ENCODE measurements at places on chromosomes 11 and 22.

DNA sequence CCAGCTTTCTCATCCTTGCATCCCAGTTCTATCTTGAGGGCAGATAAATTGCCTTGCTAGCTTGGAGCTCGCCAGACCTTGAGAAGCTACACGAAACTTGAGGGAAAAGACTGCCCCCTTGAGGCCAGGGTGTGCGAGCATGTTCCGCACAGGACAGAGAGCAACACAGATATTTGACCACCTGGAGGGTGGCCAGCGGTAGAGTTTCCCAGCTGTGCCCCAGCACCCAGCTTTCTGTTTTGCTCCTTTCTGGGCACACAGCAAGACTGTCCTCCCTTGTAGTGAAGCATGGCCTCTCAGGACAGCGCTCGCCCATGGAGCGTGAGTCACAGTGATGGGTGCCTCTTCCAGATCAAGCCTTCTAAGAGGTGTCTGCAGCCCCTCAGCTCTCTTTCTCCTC, 23.5 kb downstream of the SPATA19 start:
- peak; percentile 91 for DNase-seq

GRCh38 chr11:27406498-27407354, 43.7 kb upstream of the CCDC34 start:
- no peak for DNase-seq

DNA sequence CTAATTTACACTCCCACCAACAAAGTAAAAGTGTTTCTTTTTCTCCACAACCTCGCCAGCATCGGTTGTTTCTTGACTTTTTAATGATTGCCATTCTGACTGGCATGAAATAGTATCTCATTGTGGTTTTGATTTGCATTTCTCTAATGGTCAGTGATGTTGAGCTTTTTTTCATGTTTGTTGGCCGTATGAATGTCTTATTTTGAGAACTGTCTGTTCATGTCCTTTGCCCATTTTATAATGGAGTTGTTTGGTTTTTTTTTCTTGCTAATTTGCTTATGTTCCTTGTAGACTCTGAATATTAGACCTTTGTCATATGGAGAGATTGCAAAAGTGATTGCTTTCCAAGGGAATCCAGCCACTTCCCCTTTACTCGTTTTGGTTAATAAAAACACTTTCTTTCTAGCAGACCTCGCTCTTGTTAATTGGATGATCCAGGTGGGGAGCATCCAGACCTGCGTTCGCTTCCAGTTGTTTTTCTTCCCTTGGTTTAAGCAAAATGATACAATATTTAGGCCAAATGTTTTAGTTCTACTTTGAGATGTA, 17.1 kb upstream of the APOL4 start:
- no peak for DNase-seq

- DNase-seq: no peak
Measured at GRCh38 chr11:102809971-102810370, 12.0 kb upstream of the MMP1 start.

DNA sequence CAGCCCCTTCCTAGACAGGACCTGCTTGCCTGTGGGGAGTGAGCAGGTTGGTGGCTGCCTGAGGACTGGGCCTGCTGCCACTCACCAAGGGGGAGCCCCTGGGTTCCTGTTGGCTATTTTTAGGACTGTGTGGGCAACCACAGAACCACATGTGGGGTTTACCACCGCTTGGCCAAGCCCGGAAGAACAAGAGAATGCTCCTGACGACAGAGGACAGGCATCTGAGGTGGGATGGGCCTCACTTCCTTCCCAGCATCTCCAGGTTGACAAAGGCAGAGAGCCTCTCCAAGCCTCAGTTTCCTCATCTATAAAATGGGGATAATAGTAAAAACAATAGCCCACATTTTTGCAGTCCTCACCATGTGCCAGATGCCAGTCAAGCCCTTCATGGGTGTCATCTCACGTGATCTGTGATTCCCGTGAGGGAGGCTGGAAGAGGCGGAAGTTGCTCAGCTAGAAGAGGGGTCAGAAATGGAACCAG, 43.6 kb downstream of the LRRC32 start:
- no peak for DNase-seq

DNA sequence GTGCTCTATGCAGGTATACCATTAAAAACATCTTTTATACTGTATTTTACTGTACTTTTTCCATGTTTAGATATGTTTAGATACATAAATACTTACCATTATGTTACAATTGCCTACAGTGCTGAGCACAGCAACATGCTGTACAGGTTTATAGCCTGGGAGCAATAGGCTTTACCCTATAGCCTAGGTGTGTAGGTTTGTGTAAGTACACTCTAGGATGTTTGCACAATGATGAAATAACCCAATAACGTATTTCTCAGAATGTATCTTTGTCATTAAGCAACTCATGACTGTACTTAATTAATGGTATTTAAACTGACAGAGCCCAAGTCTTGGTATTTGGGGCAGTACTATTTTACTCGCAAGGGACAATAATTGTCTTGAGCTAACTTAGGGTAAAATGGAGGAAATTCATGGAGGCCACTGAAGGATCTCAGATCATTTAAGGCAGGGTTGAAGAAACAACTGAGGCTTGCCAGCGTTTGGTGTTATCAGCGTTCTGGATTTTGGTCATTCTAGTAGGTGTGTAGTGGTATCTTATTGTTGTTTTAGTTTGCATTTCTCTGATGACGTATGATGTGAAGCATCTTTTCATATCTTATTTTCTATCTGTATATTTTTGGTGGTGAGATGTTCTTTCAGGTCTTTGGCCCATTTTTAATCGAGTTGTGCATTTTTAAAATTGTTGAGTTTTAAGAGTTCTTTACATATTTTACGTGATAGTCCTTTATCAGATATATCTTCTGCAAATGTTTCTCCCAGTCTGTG, 42.4 kb downstream of the ADAMTS15 start:
- no peak for DNase-seq

GRCh38 chr22:46815132-46815531, 52.7 kb downstream of the TBC1D22A start:
- DNase-seq: no peak

GRCh38 chr11:97888641-97889040, 1132.1 kb upstream of the CNTN5 start:
- DNase-seq: peak; percentile 56

DNA sequence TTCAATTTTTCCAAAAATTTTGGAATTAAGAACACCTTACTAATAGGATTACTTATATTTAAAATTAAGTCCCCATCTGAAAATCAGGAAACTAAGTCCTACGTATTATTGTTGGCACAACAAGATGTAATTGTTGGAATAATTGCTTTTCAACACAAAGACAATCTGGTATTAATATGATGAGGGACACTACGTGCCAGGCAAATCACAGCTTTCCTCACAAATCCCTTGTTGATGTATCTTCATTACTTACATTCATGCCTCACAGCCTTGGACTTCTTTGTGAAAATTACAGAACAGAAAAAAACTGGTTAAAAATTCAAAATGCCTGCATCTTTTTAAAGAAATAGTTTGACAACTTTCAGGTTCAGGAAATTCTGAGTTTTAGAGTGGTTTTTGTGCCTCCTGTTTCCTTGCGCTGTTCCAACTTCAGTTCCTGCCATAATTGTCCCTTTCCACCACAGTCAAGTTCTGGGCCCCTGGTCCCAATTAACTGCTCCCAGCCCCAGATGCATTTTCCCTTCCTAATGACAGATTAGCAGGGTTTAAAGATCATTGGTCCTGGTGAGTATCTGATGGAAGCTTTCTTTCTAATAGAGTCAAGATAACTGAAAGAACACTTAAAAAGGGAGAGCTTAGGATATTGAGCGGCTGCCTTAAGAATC, 23.3 kb upstream of the CCDC34 start:
- DNase-seq: no peak

GRCh38 chr11:34317666-34318065, 40.1 kb downstream of the ABTB2 start:
- DNase-seq: no peak

GRCh38 chr11:15234796-15235195, 120.1 kb downstream of the INSC start:
- DNase-seq: no peak

DNA sequence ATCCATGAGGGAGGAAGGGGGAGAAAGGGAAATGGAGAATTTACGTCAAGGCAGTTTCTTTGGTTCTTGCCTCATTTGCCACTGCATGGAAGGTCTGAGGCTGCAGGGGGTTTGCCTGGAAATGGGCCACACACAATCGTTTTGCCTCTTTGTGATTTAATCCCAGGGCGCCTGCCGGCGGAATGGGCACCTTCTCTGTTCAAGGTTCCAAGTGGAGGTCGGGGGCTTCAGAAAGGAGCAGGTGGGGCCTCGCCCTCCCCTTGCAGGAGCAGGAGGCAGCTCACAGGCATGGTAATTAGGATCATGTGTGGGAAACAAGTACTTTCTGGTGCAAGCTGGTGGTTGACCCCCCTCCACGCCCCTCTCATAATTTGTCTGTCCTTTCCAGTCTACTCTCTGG, 29.9 kb downstream of the MPPED1 start:
- DNase-seq: no peak

DNA sequence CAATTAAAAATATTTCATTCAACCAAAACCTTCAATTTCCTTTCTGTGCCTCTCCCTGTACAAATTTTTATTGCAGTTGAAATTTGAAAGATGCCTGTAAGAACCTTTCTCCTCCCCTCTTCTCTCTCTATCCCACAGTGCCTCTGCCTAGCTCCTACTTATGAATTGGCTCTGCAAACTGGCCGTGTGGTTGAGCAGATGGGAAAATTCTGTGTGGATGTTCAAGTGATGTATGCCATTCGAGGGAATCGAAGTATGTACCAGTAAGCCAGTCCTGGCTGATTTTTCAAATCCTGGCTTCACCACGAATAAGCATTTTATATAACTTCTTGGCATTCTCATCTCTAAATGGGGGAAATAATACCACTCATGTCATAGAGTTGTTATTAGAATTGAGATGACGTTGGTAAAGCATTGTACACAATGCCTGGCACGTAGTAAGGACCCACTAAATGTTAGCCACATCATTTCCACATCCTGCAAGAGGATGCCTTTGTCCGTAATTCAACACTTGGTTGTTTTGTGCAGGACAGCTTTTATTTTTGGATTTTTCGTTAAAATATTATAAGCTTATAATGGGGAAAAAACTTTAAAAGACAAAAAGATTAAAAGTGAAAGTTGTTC, 6.0 kb downstream of the DDX25 start:
- no peak for DNase-seq

- DNase-seq: peak; percentile 74
Measured at GRCh38 chr11:34631737-34632104, 10.8 kb downstream of the EHF start.

DNA sequence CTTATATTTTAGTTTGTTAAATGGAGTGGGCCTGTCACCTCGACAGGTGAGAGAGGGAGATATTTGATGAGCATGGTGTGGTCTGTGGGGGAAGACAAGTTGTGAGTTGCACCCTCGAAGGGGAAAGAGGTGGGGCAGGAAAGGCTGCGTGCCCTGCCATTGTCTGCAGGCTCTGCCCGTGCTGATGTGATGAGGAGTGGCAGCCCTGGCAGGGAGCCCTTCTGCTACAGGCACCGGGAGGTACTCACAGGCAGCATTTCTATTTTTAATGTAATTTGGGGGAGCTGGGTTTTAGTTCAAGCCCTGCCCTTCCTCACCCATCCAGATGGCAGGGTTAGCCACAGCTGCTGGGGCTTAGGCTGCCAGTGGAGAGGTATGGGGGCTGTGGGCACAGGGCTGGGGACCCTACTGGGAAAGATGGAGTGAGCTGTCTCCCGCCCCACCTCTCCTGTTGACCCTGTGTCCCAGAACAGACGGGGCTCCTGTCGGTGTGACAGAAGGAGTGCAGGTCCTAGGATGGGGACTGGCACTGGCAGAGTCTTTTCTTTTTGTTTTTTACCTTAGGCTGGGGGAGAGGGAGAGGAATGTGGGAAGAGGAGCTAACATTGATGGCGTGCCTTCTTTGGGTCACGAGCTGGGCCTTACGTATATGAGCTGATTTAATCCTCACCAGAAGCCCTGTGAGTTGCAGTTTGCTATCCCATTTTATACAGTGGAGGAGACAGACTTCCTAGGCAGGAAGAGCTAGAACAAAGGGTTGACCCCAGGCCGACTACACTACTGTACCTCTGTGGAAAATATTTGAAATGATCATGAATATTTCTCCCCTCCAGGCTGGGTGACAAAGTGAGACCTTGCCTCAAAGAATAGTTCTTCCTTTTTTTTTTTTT, 51.6 kb downstream of the CEP164 start:
- no peak for DNase-seq

- peak; percentile 91 for DNase-seq
Measured at GRCh38 chr11:58578136-58578634, 678 bp upstream of the ZFP91 start.

DNA sequence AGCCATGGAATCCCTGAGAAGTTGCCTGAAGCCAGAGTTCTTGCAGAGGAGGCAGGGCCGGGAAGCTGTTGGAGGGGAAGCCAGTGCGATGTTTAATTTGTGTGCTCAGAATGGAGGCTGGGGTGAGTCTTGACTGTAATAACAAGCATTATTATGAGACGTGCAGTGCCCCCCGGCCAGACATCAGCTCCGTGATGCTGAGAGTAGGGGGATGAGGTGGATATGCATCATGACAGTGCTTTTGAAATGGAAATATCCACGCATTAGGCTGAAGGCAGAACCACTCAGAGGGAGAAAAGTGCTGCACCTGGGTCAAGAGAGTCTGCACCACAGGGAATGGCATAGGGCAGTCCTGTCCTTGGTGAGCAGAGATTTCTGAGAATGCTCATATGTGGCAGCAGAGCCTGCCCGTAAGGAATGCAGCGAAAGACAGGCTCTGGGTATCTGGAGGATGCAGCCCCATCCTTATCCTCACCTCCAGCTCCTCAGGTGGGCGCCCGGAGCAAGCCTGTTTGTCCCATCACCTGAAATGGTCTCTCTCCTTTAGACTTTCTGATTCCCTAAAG, 37.6 kb upstream of the SEZ6L start:
- DNase-seq: no peak

DNA sequence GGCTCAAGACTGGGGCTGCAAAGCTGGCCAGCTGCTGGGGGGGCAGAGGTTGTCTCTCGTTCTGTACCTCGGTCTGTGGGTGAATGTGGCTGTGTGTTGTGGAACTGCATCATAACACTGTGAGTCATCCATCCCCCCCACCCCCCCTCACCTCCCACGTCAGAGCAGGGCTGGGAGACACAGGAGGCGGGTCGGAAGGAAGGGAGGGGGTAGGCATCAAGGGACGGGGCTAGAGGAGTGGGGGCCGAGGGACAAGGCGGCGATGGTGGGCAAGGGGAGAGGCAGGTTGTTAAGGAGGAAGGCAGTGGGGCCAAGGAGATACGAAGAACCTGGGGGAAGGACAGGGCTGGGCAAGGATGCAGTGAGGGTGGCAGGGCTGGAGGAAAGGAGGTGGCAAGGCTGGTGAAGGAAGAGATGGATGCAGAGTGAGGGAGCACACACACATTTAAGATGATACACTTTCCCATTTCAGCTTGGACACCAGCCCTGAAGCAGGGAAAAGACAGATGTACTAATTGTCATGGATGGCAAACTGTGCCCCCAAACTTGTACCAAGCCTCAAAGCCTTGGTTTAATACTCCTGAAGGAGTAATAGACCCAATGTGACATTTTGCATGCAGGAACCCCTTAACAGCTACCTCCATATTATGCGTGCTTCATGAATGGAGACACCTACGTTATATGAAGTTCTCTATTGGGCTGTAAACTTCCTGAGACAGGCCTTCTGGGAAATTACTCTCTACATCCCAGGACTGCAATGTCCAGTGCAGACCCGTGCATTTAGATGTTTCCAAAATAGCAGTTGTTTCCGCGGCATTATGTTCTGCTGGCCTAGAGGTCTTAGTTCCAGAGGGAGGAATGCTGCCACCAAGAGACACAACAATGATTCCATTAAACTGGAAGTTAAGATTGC, at the start of gene YPEL4:
YPEL4 (minus strand) TSS at position 87 of the 913 bp plus-strand sequence. CDS start 2,805 bp downstream, outside the sequence.
- peak; percentile 63 for DNase-seq

Measured in DMS53 (cell line).